ENCODE measurements at places on chromosomes 3 and 15.

GRCh38 chr15:27730868-27731267 lies 368.2 kb downstream of the OCA2 start:
- no peak for DNase-seq

GRCh38 chr3:12714278-12714677 lies 44.8 kb downstream of the TMEM40 start:
- DNase-seq: no peak

DNA sequence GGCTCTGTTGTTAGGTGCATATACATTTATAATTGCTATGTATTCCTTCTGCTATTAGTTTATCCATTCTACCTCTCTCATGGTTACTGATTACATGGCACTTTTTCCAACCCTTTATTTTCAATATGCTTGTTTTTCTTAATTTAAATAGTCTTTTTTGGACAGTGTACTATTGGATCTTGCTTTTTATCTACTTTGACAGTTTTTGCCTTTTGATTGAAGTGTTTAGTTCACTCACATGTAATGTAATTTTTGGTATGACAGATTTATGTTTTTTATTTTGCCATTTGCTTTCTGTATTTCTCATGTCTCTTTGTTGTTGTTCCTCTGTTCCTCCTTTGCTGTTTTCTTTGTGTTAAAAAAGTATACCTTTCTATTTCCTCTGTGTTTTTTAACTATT lies 44.5 kb downstream of the TRPC1 start:
- no peak for DNase-seq

GRCh38 chr3:155046935-155047334 lies 33.2 kb upstream of the MME start:
- DNase-seq: no peak

DNA sequence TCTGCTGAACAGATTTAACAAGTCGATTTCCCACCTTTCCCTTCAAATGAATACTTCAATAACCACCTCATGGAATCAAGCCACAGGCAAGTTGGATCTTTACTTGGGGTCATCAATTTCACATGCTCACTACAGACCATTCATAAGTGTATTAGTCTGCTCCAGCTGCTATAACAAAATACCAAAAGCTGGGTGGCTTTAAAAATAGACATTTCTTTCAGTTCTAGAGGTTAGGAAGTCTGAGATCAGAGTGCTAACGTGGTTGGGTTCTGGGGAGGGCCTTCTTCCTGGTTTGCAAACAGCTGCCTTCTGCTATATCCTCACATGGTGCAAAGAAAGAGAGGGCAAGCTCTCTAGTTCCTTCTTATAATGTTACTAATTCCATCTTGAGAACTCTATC lies 5.1 kb downstream of the GPR176 start:
- no peak for DNase-seq

- DNase-seq: no peak
Observed at GRCh38 chr3:171242951-171243350, 216.4 kb upstream of the SLC2A2 start.
